ENCODE measurements at places on chromosomes 11 and 22.
A peak's percentile ranks its signal among the peaks of the same experiment; 100 is the strongest.

DNA sequence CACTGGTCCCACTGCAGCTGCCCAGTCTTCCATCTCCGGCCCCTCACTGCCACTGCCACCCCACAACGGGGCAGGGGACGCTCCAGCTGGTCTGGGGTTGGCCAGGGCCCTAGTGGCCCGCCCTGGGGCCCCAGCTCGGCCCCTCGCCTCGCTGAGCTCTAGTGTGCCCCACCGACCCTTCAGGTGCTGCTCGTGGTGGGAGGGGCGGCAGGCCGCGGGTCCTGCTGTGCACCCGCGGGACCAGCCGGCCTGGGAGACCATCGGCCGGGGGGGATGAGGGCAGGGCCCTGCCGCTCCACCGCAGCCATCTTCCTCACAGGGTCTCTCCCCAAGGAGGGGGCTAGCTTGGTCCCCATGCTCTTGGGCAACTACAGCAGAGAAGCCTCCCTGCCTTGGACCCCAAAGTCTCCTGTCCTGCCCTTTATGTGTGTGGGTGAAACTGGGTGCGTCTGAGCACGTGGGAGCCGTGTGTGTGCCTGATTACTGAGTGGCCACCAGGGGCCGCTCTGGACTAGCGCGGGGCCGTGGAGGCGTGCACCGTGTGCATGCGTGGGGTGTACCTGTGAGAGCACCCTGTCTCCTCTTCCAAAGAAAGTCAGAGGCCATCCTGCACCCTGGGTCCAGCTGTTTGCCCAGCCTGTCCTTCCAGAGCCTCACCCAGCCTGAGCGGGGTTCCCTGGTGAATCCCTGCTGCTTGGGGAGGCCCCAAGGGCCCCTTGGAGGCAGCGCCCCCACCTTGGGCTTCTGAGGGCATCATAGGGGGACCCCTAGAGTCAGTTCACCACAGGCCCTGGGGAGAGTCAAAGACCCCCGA is 6.0 kb upstream of the ACR start:
- DNase-seq = peak; percentile 44

DNA sequence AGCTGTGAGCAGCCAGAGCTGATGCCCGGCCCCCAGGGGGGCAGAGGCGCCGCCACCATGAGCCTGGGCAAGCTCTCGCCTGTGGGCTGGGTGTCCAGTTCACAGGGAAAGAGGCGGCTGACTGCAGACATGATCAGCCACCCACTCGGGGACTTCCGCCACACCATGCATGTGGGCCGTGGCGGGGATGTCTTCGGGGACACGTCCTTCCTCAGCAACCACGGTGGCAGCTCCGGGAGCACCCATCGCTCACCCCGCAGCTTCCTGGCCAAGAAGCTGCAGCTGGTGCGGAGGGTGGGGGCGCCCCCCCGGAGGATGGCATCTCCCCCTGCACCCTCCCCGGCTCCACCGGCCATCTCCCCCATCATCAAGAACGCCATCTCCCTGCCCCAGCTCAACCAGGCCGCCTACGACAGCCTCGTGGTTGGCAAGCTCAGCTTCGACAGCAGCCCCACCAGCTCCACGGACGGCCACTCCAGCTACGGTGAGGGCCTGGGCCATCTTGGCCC is 6.1 kb downstream of the CDC42EP1 start:
- DNase-seq = no peak

DNA sequence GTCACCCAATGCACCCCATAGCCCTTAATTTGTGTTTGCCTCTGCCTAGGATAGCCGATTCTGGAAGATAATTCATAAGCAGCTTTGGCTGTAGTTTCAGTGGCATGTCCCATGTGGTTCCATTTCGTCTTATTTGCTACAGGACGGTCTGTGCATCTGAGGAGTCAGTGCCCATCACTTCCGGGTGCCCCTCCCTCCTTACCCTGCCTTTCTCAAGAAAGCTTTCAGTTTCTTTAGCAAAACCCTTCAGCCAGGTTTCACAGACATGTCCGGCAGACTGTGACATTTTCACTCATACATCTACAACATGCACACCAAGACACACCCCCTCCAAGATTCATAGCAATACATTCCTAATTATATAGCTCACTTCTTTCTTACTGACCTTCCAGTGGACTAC is 14.3 kb downstream of the TP53AIP1 start:
- no peak for DNase-seq

DNA sequence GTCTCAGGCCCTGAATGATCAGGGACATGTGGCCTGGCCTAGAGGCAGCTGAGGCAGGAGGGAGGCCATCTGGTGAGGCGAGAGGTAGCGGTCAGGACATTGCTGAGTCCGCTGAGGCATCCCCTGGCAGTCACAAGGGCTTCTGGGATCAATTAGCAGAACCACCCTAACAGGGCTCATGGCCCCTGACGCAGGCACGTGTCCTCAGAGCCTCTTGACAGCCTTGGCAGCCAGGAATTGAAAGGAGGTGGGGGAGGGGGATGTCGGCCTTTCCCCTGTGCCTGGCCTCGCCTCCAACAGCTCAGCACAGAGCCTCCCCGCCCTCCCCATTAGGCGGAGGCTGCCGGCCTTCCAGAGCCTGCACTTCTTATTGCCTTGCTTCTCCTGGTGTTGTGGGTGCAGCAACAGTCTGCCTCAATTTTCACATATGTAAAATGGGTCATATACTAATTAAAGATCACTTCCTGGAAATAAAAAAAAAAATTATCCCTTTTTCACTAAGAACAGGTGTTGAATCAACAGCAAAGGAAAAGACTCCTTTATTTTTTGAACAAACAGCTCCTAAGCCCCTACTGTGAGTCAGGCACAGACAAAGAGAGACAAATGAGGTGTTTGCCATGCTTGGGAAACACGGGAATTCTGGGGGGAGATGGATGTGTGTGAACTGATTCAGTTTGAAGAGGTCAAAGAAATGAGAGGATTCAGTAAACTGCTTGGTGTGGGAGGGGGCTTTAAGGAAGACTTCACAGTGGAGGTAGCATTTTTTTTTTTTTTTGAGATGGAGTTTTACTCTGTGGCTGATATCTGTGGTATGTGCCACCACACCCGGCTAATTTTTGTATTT is 55.3 kb downstream of the NFAM1 start:
- DNase-seq = peak; percentile 95

- no peak for DNase-seq
Observed at GRCh38 chr22:31271485-31271884, 20.8 kb downstream of the PIK3IP1 start.

- peak; percentile 21 for DNase-seq
Observed at GRCh38 chr11:36622431-36623136, 24.5 kb upstream of the RAG2 start.

DNA sequence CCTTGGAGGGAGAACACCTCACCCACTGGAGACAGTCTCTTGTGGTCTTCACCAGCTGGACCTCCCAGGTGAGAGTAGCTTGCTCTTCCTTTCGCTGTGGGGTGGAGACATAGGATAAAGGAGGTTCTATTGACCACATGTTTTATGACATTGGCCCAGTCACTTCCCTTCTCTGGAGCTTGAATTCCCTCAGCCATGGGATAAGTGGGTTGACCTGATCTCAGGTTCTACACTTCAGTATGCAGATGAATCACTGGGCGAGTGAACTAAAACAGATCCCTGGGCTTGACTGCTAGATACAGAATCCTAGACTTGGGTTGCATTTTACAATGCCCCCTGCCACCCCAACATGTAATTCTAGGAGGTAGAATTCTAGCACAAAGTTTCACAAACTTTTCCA is 54.8 kb upstream of the PRSS23 start:
- no peak for DNase-seq

GRCh38 chr11:15141381-15141780 is 26.7 kb downstream of the INSC start:
- DNase-seq = no peak

DNA sequence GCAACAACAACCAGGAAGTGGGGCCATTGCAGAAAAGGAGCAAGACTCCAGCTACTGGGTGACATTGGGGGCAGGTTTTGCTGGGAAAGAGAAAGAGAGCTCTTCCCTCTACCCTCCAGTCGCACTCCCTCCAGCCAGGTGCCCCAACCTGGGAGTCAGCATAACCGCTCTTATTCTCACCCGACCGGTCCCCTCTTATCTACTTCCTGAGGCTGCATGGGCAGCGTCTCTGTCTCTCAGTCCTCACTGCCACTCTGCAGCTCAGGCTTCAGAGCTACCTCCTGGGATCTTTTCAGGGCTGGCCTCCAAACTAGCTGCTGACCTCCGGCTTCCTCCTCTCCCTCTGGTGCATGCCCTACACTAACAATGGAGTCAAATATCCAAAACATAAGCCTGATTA is 5.1 kb downstream of the ZNF70 start:
- DNase-seq = no peak

- no peak for DNase-seq
Observed at GRCh38 chr22:29328566-29329500, 13.3 kb upstream of the RASL10A start.

- no peak for DNase-seq
Observed at GRCh38 chr11:109027851-109028250, 363.0 kb downstream of the DDX10 start.

DNA sequence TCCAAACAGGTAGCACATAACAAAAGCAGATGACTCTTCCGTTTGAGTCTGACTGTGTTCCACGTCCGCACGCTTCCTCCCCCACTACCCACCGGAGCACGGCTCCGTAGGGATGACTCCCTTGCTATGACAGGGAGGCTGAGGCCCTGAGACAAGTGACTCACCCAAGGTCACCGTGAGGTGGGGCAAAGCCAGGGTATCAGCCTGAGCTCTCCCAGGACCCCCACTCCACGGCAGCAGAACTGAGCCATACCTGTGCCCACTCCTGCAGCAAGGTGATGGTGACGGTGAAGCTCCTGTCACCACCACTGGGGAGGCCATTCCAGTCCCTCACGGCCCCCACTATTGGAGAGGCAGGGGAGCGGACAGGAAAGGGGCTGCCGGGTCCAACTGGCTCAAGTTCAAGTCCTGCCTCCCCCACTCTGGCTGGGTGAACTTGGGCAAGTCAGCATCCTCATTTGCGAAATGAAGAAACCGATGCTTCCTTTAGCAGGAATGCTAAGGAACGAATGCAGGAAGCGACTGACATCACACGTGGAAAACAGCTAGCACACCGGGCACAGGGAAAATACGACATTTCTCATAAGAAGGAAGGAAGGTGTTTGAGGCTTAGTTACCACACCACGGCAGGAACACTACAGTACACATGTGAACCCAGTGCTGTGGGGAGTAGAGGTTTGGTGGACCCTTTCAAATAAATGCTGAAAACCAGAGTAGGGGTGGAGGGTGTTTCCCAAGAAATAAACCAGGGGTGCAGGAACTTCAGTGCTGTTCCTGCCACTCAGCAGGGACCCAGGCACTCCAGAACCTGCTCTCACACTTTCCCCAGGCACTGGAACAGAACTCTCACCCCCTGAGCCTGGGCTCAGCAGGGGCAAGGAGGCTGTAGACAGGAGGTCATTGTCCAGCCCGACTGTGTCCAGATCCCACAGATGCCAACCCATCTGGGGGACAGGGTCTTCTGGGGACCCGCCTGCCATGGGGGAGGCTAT is 32.4 kb upstream of the CBX7 start:
- DNase-seq = no peak

DNA sequence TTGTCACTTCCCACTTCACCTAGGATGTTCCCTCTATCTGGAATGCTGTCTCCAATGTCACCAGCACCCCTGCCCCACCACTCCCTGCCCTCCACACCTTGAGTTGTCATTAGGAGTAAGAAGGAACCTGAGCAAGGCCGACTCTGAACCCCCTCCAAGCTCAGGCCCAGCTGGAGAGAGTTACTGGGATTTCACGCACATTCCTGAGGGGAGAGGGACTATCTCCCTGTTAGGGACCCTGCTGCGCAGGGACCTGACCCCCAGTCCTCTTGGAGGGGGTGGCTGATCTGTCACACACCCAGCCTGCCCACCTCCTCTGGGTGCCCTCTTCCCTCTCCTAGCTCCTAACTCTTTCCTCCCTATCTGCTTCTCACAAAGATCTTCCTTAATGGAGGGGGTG is 81.7 kb downstream of the NECTIN1 start:
- no peak for DNase-seq
